Neural crest cell (in vitro differentiated cells): ENCODE measurements at places on chromosomes 12 and 14.

GRCh38 chr12:70252832-70253231, 9.6 kb downstream of the CNOT2 start:
- DNase-seq = no peak

DNA sequence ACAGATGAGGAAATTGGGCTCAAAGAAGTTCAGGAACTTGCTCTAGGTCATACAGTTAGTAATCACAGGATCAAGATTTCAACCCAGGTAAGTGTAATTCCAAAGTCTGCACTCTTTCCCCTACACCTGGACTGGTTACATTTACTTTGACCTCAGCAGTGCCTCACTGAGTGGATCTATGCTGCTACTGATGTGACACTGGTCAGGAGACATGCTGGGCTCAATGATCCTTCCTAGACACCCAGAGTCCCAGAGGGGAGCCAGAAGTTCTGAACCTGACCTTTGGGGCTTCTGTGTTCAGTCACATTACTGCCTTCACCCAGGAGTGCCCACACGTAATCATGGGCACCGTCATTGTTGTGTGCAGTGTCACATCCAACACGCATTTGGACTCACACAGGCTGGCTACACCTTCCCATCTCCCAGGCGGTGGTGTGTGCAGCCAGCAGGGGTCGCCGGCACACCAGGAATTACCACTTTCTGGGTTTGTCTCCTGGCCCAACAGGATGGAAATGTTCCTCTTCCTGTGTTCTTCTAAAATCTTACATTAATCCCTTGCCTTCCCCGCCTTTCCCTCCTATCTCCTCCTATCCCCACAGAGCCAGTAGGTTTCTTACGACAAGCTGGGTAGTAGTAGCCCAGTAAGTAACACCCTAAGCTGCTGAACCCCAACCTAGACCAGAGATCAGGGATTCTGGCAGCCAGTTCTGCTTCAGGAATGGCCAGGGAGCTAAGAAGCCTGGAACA, 25.6 kb downstream of the CALCOCO1 start:
- DNase-seq = peak; percentile 77

- no peak for DNase-seq
Measured at GRCh38 chr14:32468955-32469354, 139.9 kb downstream of the AKAP6 start.

- no peak for DNase-seq
Measured at GRCh38 chr12:107042801-107043200, 50.5 kb downstream of the CRY1 start.

- no peak for DNase-seq
Measured at GRCh38 chr14:57319636-57320192, 50.9 kb downstream of the AP5M1 start.

GRCh38 chr14:68586896-68587751, 205.7 kb downstream of the ZFP36L1 start:
- no peak for DNase-seq

DNA sequence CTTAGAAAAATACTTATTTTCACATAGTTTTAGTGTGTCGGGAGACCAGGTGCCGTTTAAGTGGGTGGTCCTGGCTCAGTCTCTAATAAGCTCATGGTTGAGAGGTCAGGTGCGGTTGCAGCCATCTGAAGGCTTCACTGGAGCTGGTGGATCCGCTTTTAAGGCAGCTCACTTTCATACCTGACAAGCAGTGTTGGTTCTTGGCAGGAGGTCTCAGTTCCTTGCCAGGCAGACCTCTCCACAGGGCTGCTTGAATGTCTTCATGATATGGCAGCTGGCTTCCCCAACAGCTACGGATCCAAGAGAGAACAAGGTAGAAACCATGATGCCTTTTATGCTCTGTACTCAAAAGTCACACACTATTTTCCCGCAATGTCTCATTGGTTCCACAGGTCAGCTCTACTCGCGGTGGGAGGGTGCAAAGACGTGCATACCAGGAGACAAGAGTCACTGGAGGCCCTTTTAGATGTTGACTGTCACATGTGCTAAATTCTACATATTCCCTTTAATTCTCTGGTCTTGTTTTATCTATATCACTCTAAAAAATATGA, 8.0 kb upstream of the ZDHHC17 start:
- DNase-seq = no peak
